ENCODE measurements at places on chromosomes 13 and 19.
A peak's percentile ranks its signal among the peaks of the same experiment; 100 is the strongest.

DNA sequence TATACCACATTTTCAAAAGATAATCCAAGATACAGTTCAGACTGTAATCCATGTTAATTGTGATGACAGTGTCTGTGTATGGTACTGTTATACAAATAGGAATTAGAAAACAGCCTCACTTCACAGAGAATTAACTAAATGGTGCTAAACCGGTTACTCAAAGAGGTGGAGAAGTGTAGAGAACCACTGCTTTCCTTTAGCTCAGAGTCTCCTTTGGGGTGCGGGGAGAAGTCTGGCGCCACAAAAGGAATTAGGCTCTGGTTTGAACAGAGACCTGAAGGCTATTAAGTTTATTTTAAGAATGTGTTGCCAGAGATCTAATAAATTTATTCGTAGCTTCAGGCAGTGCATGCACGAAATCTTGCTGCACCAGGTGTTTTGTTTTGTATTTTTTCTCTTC is 65.8 kb downstream of the FREM2 start:
- no peak for DNase-seq

- peak; percentile 22 for DNase-seq
Observed at GRCh38 chr13:104414771-104415170, 1348.6 kb upstream of the SLC10A2 start.

DNA sequence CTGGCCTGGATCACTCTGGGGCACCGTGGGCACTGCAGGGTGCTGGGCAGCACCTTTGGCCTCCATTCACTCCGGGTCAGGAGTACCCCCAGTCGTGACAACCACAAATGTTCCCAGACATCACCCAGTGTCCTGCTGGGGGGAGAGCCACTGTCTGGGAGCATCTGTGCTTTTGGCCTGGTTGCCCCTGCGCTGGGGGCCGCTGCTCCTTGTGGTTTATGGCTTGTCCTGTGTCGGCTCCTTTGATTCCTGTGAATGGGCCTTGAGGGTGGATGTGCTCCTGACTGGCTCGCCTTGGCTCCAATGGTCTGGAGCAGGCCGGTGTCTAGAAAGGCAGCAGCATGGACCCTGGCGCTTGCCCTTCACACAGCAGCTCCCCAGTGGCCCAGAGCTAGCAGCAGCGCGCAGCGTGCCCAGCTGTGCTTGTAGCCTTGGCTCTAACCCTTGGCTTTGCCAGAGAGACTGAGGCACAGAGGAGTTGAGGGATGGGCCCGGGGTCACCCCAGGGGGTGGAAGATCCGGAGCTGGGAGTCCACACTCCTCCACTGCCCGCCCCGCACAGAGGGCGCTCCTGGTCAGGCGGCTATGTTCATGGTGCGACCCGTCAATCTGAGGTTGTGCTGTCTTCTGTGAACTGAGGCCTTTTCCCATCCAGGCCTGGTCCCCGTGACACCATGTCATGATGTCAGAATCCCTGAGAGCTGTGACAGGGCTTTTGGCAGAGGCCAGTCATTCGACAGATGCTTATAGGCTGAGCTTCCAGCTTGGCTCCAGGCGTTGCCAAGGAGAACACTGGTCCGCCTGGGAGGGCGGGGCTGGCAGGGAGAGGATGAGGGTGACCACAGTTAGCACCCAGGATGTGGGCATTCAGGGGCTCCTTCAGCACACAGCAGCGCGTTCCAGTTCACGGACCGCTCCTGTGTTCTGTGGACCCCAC is 4.1 kb downstream of the DAZAP1 start:
- DNase-seq, result no peak

- no peak for DNase-seq
Observed at GRCh38 chr13:93628136-93628797, 401.7 kb downstream of the GPC6 start.

DNA sequence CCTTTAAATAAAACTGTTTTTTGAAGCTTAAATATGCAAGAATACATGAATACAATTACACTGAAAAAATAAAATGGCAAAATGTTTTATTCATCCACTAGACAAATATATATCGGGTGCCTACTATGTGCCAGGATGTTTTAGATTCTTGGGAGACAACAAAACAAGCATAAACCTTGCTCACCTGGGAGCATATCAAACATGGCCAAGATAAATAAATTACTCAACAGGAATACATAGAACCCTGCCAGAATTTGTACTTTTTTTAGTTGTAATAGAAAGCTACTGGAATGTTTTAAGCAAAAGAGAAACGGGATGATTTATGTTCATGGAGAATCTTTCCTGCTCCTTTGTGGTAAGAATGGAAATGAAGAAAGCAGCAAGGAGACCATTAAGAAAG is 2358.5 kb upstream of the PCDH20 start:
- no peak for DNase-seq
